GM12878 (cell line): ENCODE measurements at places on chromosomes 6 and 20. TPM values are rescaled to one million over a fixed set of nuclear protein-coding genes. Genes with fewer than 3 reads are reported as not detected.

- no peak for DNase-seq
These were observed 143.9 kb downstream of the DTNBP1 start for GRCh38 chr6:15518878-15519277.

DNA sequence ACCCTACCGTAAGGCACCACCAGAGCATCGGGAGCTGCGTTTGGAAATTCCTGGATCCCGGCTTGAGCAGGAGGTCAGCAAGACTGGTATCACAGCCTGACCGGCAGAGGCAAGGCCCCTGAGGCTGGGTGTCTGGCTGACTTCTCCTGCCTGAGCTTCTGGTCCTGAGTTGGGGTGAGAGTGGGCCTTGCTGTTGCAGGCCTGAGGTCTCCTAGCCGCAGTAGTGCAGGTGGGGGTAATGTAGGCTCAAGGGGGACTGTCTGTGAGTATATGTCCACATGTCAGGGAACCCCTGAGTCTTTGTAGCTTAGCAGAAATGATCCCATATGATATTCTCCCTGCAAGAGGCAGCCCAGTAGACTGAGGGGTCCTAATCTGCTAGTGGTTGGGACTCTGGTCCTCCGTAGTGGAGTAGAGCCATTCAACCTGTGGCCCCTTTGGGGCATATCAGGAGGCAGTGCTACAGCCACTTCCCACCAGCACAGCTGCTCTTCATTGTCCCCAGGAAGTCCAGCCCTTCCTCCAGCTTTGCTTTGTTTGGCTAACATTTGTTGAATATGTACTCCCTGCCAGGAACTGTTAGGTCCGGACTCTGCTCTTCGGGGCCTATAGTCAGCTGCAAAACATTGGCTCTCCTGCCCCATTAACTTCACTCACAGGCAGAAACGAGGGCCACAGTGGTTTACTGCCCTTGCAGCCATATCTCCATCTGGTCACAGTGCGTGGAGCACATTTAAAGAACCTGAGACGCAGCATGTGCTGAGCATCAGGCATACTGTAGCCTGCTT, 10.9 kb downstream of the LRRC73 start:
- DNase-seq, result no peak

- DNase-seq, result peak; percentile 54
These were observed 89.2 kb downstream of the RSPH3 start for GRCh38 chr6:158910484-158911440.

GRCh38 chr6:162014069-162014811, 713.3 kb downstream of the PRKN start:
- DNase-seq, result no peak

DNA sequence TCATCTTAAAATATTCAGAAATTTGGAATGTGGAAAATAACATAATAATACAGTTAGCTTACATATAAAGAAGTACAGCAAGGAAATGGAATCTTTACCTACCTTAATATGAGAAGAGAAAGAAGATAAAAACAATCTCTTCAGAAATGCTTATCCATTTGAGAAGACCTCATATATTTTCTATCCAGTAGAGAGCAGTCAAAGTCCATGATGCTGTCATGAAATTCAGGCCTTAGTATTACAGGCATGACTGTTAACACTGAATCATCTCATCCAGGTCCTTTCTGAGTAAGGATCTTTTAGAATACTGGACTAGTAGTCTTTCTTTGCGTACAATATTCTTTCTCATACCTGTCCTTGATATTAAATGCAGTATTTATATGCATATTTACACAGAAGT, 713.4 kb downstream of the CD109 start:
- no peak for DNase-seq

DNA sequence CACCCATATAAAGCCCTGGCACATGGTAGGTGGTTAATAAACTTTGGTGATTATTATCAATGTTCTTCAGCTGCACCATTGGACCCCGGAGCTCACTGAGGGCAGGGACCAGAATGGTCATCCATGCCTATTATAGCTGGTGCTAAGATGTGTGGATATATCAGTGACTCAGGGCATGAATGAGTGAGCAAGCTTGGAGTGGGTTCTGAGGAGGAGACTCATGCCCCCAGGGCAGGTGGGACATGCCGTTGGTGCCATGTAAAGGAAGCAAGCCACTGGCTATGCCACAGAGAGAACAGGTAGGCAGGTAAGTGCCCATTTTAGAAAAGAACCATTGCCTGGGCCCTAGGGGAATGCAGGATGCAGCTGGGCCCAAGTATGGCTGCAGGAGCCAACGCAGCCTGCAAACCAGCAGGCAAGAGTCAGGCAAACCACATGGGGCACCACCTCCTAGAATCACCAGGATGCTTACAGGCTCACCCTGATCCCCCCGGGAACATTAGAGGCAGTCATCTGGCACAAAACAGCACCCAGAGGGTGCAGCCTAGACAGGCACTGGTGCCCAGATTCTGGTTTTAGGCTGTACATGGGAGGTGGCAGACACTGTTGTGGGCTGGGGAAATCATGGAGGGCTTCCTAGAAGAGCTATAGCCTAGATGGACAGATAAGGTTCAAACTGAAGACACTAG, 23.5 kb downstream of the PLAGL2 start:
- no peak for DNase-seq

DNA sequence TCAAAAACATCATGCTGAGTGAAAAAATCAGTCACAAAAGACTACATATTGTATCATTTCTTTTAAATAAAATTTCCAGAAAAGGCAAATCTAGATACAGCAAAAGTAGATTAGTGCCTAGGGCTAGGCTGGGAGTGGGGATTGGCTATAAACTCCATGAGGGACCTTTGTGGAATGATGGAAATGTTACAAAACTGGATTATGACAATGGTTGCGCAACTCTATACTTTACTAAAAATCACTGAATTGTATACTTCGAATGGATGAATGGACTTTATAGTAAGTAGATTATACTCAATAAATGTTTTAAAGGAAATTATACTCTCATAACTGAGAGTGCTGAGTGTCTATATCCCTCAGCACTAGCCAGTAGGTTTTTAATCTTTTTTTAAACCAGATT, 4.3 kb downstream of the HMGN3 start:
- no peak for DNase-seq

DNA sequence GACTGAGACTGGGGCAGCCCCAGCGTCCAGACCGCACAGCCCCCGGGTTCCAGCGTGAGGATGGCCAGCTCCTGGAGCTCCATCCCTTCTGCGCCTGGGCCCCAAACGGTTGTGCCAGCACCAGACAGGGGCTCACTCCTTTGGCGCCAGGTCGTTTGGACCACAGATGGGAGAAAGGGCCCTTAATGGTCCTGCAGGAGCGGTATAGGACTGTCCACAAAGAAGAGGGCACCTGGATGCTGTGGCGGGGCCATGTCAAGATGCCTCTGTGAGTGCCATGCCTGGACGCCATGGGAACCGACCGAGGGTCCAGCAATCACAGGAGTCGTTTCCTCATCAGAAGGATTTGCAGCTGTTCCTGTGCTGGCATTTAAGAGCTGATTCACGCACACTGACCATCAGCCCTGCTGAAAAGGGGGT, 82.7 kb downstream of the DLL1 start:
- no peak for DNase-seq

GRCh38 chr6:53410508-53411258, 61.9 kb upstream of the ELOVL5 start:
- peak; percentile 37 for DNase-seq

DNA sequence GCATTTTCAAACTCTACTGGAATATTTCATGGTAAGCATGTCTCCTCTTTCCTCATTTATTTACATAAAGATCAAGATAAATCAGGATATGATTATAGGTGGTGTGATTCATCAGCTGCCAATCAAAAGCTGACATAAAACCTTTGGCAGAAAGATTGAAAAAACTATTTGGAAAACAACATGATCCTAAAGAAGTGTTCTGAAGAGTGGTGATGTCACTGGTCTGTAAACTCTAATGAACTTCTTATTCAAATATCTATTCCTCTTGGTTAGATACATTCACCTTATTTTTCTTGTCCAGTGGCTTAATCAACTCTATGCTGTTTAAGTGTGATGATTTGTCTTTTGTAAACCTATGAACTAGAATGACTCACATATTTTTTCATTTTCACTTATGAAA, 535.5 kb upstream of the CITED2 start:
- no peak for DNase-seq

GRCh38 chr6:106974336-106974998, at the start of gene CD24:
Gene CD24, minus strand, starts transcription at chr6:106974729. Its CDS starts 83 bp downstream, at chr6:106974646.
- DNase-seq, result no peak

DNA sequence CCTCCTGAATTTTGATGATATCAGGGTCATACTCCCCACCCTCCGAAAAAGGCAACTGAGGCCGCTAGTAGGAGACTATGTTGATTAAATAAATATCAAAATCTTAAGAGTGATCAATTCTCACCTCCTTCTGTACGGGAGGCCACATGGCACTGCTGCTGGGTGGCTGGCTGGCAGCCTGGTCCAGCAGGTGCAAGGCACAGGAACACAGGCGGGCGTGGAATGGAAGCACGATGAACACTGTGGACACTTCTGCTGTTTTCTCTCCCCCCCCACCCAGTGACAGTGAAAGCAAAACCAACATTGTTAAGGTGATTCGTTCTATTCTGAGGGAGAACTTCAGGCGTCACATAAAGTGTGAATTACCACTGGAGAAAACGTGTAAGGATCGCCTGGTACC, 9.7 kb upstream of the CLDN20 start:
- no peak for DNase-seq

- DNase-seq, result no peak
These were observed 6.2 kb upstream of the DDX43 start for GRCh38 chr6:73388433-73388799.

DNA sequence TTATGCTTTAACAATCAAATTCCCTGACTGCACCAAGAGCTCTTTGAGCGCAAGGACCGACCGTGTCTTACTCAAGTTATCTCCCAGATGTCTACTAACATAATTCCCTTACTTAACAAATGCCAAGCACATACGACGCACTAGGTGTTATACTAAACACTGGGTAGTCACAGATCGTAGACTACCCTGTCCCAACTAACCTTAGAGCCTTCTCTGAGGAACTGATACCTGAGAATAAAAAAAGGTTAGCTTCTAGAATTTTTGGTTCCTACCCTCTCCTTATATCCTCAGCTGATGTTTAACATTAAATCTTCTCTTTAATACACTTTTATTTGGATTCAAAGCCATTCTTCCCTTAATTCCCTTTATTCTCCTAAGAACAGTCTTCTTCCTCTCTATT, 38.5 kb downstream of the EPB41L2 start:
- DNase-seq, result no peak

GRCh38 chr6:33950891-33951889, 147.4 kb upstream of the MLN start:
- no peak for DNase-seq

DNA sequence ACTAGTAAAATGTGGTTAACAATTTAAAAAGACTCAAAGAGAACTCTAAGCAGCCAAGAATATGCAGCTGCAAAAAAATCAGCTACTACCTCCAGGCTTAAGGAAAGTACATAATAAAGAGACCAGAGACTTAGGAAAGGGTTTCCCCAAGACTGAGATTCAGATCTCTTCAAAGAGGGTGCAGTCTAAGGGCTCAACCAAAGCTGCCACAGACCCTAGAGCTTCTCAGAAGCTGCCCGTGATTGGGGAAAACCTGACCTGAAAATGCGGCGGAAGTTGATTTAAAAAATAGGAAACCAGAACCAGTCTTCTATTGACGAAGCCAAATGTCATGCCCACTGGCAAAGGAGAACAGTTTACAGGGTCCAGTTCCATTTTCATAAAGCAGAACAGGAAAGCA, 516.8 kb upstream of the MARCKS start:
- DNase-seq, result no peak

DNA sequence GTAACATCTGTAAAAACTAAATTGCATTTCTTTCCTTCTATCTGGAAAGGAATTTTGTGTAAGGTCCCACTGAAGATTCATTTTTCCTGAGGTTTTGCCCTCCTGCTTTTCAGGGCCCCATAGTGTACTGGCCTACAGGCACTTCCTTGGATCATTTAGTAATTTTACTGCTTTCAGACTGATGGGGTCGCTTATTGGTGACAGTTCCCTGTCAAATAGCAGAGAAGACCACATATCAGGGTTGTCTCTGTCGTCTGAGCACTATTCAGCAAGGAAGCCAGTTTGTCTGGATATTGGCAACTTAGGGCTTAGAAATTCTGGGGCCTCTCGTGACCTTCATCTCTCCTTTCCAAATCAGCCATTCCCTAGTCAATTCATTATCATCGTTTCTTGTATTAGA, 3.5 kb downstream of the GRM1 start:
- no peak for DNase-seq

DNA sequence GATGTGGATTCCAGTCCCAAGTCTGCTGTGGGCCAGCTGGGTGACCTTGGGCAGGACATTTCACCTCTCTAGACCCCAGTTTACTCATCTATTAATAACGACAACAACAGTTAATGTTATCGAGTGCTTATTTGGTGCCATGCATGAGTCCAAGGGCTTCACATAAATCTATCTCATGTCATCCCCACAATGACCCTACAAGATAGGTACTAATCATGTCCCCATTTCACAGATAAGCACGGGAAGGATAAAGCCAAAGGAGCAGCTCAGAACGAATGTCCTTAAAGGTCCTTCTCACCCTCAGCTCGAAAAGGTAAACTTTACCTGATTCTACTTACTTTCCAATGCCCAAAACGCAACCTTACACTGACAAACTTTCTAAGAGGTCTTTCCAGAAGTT, 35.7 kb downstream of the TRAM2 start:
- DNase-seq, result no peak

DNA sequence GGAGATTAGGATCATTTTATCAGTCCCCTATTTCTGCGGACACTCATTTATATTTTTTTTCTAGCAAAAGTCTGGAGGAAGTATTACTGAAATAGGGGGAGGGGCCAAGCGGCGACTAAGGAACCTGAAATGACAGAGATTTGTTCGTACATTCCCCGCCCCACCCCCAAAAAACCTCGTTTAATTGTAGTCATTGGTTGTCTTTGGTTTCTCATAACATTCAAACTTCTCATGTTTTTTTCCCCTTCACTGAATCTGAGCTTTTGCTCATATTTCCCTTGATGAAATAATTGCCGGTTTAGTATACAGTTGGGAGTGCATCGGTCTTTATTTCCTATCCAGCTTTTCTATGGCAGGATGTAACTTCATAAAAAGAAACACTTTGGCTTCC, 768 bp upstream of the FYN start:
- no peak for DNase-seq

Gene RIN2
- polyA plus RNA-seq, result 3.8 and 4.4 TPM in 2 replicates

Gene BPIFA1
- not detected in 2 replicates for polyA plus RNA-seq

Gene GLP1R
- not detected in 2 replicates for polyA plus RNA-seq

Gene CCM2L
- not detected in 2 replicates for polyA plus RNA-seq

Gene TNXB
- polyA plus RNA-seq, result 0.01 and 0.03 TPM in 2 replicates

Gene PRR18
- polyA plus RNA-seq, result 0.22 and 0.42 TPM in 2 replicates
